ENCODE measurements at places on chromosomes 1 and 21. TPM values are rescaled to one million over a fixed set of nuclear protein-coding genes. Genes with fewer than 3 reads are reported as not detected.

DNA sequence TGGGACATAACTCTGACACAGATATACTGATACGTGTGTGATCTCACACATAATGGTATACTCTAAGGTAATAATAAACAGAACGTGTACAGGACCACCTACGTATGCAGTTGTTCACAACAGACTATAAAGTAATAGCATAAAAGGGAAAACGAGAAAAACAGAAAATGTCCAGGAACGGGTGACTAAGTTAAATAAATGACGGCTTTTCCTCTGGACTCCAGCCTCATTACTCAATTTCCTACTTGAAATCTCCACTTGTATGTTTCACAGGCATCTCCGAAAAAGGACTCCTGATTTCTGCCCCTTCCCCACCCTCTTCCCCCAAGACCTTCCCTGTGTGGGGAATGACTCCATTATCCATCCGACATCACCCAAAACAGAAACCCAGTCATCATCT lies 95.1 kb downstream of the JAK1 start:
- DNase-seq = no peak

DNA sequence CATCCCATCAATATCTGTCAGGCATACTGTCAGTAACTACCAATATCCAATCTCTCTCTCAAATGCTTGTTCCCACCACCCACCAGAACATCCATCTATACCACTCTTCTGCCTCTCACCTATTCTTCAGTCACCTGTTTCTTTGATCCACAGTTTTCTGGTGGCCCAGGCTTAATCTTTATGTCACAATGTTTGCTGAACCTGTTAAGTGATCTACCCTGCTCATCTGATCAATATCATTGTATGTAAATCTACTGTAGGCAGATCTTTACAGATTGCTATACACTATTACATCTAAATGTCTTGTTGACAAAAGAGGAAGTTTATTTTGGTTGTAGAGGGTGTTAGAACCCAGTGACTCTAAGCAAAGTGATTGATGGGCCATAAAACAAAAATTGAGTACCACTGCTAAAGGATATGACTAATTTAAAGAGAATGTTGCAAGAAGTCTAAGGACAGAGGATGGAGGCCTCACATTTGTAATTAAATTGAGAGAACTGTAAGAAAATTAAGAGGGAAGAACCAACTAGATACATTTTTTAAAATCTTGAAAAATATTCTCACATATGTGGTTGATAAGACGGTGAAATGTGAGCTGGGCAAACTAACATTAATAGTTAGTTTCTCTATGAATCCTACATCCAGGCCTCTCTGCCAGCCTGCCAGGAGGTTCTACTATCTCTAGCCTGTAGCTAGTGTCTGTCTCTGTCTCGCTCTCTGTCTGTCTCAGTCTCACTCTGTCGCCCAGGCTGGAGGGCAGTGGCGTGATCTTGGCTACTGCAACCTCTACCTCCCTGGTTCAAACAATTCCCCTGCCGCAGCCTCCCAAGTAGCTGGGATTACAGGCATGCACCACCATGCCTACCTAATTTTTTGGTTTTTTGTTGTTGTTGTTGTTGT lies 34.1 kb downstream of the EGLN1 start:
- DNase-seq = no peak

- DNase-seq = no peak
These were observed 41.2 kb downstream of the MAP3K21 start for GRCh38 chr1:233368789-233369130.

DNA sequence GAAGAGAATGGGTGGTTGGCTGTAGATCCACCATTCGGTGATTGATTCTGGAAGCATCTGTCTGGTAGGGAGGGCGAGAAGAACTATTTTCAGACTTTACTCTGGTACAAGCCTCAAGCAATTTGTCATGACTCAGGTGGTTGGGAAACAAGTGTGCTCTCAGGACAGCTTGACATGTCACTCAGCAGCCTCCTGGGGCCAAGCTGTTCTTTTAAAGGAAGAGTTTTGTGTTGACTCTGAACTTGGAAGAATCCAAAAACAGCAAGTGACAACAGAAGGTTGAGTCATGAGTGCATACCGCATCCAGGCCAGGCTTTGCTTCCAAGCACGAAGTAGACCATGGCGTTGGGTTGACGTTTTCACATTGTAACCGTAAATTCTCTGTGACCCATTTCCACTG lies 65.9 kb downstream of the CLIC6 start:
- no peak for DNase-seq

GRCh38 chr1:113965703-113966412 lies 13.4 kb upstream of the OLFML3 start:
- DNase-seq = no peak

- DNase-seq = no peak
These were observed 140.5 kb downstream of the FCRL5 start for GRCh38 chr1:157411769-157412168.

DNA sequence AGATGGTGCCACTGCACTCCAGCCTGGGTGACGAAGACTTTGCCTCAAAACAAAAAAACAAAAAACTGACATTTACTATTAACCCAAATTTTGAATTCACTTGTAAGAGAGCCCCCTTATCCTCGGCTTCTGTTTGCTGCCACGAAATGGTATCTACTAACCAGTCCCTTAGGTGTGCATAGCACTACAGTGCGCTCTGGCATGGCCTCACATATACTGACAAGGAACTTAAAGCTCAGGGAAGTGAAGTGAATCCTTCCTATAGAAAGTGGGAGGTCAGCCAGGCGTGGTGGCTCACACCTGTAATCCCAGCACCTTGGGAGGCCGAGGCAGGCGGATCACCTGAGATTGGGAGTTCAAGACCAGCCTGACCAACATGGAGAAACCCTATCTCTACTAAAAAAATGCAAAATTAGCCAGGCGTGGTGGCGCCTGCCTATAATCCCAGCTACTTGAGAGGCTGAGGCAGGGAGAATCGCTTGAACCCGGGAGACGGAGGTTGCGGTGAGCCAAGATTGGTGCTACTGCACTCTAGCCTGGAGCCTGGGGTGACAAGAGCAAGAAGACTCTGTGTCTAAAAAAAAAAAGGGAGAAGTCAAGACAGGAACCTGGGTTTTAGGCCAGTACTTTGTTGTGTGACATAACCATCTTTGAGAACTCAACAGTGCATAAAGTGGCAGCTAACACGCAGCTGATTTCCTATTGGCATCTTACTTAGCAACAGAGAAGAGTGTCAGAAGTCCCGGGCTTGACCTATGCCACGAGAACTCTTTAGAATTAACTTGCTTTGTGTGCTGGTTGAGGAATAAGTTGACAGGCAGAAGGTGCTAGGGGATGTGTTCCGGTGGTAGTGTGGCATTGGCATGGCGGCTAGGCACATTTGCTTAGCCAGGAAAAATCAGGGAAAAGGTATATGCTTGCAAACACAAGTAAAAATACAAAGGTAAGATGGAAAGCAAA lies 16.8 kb downstream of the ERRFI1 start:
- DNase-seq = no peak

DNA sequence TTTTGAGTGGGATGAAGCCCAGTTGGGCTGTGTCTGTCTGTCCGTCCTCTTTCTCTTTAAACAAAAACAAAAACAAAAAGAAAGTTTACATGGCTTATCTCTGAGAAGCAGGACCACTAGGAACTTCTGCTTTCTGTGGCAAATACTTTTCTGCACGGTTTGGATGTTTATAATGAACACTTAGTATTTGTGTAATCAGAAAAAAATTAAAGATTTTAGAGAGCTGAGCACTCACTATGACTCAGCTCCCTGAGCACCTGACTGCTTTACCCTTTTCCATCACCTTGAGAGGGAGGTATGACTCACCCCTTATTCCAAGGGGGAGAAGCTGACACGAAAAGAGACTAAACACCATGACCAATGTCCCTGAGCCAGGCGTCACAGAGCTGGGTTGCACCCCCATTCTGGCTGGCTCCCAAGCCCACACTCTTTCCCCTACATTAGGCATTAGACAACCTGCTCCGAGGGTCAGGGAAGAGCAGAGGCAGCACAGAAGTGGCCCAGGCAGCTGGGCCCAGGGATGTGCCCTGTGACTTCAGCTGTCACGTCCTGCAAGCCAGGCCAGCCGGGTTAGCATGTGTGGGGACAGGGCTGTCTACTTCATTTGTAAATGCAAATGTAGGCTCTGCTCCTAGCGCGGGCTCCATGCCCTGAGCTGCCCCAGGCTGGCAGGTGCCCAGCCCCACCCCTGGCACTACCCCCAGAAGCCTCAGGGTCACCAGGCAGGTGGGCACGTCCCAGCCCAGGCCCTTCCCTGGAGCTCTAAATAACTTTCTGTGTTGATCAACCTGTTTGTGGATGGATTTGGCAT lies 30.4 kb downstream of the RAP1GAP start:
- DNase-seq = peak; percentile 54

- no peak for DNase-seq
These were observed 78.6 kb downstream of the KCNN3 start for GRCh38 chr1:154791292-154792166.

GRCh38 chr1:156445789-156446263 lies 54.7 kb downstream of the MEF2D start:
- peak; percentile 89 for DNase-seq

DNA sequence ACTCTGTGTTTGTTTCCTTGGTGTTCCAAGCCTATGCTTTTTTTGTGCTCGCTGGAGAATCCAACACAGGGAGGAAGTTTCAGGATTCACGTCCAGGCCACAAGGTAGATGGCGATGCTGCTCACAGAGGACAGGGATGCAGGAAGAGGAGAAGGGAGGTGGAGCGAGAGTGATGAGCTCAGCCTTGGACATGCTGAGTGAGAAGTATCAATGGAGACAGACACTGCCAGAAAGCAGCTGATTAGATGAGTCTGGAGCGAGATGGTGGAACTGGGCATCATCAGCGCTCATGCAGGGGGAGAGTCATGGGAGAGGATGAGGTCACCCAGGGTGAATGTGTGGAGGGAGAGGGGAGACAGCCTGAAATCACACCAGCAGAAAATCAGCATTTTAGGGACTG lies 110.0 kb downstream of the GLUL start:
- no peak for DNase-seq

DNA sequence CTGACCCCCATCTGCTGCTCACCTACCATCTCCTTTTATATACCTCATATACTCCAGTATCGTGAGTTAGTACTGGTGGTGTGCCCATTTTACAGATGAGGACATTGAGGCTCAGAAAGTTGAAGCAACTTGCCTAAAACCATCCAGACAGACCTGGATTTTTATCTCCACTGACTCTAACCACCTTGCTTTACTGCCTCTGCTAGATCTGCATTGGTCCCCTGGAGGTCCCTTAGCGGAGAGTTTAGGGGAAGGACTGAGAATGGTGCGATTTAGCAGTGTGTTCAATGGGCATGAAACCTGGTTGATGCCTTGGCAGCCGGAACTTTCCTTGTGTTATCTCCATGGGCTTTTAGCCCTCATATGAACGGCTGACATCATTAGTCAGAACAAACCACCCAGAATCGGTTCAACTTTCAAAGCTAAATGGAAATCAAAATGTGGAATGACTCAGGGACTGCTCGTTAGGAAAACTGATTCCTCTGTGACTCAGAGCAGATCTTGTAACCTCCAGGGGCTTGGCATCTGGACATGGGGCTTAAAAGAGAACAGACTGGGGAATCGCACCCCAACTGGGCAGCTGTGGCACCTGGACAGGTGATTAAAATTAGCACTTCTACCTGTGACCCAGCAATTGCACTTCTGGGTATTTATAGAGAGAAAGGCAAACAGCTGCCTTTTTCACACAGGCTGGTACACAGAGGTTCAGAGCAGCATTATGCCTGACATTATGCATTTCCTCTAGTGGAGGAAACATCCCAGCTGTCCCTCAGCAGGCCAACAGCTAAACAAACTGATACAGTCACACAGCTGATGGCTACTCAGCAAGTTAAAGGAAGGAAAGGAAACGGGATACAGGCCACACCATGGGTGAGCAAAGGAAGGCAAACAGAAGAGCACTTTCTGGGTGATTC lies 25.3 kb downstream of the TMEM51 start:
- DNase-seq = no peak

GRCh38 chr21:42651515-42652401 lies 1.7 kb upstream of the PDE9A start:
- DNase-seq = no peak

GRCh38 chr1:154999571-155000410 lies 2.8 kb upstream of the ZBTB7B start:
- no peak for DNase-seq

The TEX38 gene
- total RNA-seq = not detected

The CYP4Z1 gene
- total RNA-seq = 0.52 TPM

The PDE4B gene
- total RNA-seq = 17.0 TPM
